Glomerular endothelial cell (primary cell): ENCODE measurements at places on chromosomes 7 and 10. TPM values are rescaled to one million over a fixed set of nuclear protein-coding genes. Genes with fewer than 3 reads are reported as not detected.

GRCh38 chr7:44341401-44341800, 16.0 kb upstream of the CAMK2B start:
- DNase-seq = no peak

The PPP1R3A gene
- total RNA-seq = not detected in 2 replicates

GRCh38 chr10:49679480-49679893, at the start of gene C10orf53:
C10orf53 (plus strand) TSS chr10:49679651; CDS start chr10:49679698, 47 bp downstream.
- DNase-seq = no peak

GRCh38 chr7:95213809-95214492, 110.4 kb downstream of the PON1 start:
- DNase-seq = no peak

The HYAL4 gene
- 0.18 TPM in 1 of 2 replicates, not detected in the other for total RNA-seq

The PPP1R9A gene
- total RNA-seq = 4.6 and 7.0 TPM in 2 replicates

GRCh38 chr10:131841131-131841660, 59.6 kb upstream of the PPP2R2D start:
- no peak for DNase-seq

GRCh38 chr7:151411551-151411950, 1.7 kb upstream of the WDR86 start:
- no peak for DNase-seq

DNA sequence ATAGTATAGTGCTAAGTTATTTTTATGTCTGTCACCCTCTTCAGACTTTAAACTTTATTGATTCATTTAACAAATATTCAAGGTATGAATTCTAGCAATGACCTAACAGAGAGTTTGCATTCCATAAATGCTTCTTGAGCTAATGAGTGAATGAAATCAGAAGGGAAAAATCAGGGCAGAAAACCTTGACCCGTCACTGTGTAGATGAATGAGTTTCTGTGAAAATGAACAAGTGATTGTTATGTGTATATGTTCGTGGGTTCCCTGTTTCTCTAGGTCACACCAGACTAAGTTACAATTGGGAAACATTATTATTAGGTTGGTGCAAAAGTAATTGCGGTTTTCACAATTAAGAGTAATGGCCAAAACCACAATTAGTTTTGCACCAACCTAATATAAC, 30.1 kb downstream of the APBB1IP start:
- no peak for DNase-seq

- DNase-seq = no peak
These were observed 28.2 kb downstream of the ASNS start for GRCh38 chr7:97844036-97844435.

DNA sequence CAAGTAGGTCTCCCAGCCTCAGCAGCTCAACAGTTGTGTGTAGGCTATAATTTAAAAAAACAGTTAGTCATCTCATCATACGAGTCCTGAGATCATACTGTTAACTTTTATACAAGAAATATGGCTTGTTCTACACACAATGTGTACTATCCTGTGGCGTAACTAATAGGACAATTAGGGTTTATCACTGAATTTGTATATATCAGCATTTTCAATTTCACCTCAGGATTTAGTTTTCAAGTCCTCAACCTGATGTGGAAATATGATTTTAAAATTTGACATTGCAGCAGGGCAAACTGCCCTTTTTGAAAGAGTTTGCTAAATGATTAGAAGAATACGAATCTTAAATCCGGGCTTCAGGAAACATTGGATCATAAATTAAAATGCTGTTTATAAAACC, 237.2 kb upstream of the CTBP2 start:
- DNase-seq = no peak

DNA sequence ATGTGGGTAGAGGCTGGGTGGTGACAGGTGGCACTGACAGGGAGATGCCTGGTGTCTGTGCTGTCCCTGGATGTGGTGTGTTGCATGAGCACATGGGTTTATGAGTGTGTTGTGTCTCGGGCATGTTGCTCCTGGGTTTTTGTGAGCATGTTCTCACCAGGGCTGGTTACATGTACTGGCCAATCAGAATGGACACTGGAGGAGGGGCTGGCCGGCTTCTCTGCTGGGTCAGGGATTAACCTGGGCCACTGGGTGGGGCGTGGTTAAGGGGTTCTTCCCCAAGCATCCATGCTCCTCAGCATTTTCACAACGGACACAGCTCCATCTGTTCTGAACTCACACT, 20.8 kb upstream of the VOPP1 start:
- no peak for DNase-seq

DNA sequence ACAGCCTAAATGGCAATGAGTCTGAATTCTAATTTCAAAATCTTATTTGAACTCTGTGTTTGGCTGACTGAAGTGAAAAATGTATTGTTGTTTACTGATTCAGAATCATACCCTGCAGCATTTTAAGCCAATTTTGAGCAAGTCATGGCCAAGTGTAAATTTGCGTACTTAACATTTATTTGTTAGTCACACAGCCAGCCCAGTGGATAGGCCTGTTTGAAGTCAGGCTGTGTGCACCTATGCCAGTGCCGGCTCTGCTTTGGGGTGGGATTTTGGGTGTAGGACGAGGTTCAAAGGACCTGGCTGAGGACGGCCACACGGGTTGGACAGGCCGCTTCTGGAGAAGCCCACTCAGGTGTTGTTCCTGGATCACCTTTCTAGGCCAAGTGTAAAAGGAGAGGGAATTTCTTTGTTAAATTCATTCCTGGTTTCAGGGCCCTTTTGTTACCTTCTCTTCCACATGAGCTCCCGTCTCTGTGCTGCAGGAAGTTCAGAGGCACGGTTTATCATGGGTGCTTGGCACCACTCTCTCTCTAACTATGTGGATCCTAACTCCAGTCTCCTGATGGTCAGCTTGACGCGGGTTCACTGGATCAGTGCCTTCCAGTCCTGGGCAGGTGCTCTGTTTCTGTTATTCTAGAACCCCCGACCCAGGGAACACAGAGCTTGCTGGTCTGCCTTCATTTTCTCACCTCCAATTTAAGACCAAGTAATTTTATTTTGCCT, 84.7 kb downstream of the CCNY start:
- no peak for DNase-seq

DNA sequence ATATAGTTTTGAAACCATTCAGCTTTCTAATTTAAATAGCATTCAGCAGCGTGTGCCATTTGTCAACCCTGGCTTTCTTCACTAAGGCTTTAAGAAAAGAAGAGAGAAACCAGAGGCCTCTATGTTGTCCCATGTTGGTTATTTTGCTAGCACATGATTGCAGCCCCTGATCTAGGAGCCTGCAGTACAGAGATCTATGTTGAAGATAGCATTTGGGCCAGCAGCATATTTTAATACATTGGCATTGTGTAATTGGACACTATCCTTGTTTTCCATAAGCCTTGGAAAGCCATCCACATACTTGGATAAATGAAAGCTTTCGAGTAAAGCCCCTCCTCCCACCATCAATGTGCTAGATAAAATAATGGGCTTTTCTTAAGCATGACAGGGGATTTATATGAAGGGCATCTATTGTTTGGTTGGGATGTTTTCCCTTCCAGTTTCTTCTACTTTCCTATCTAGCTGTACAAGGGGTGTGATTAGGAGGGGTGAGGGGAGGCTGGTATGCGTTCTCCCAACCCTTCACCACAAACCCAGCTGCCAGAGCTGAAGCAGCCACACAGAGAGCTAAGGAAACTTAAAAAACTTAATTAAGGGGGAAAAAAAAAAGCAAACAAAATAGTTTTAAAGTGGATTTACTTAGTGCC, 23.1 kb upstream of the SDHAF3 start:
- DNase-seq = no peak

The TMEM176B gene
- total RNA-seq = not detected in 2 replicates

The TUBB8 gene
- not detected in 2 replicates for total RNA-seq

DNA sequence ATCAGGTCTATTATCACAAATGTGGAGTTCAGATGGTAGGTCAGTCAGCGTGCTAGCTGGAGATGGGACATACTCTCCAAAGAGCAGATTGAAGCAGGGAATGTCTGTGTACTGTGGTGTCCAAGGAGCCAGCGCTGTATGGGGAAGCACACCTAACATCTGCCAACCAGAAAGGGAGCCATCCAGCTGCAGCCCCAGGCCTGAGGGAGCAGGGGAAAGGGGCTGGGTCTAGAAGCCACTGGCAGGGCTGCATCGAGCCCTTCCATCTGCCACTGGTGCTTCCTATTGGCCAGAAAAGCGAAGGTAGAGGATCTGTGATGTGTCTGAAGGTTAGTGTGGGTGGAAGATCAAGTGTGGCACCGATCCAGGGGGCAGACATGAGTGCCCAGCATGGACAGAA, 8.0 kb upstream of the RAMP3 start:
- DNase-seq = no peak

DNA sequence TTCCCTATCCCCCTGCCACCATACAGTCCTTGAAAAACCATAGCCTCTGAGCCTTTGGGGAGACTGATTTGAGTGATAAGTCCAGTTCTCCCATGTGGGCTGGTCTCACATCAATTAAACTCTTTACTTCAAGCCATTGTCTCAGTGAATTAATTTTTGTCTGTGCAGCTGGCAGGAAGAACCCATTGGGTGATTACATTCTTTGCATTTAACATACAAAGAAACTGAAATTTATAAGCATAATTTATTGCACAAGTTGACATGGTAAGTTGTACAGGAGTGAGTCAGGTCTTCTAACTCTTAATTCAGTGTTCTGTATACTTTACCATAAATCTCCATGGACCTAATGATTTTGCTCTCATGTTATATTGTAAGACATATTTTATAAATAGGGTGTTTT, 1613.0 kb upstream of the LRRTM3 start:
- no peak for DNase-seq

- no peak for DNase-seq
These were observed 144.7 kb downstream of the NRP1 start for GRCh38 chr10:33189808-33190207.

The PTF1A gene
- not detected in 2 replicates for total RNA-seq

DNA sequence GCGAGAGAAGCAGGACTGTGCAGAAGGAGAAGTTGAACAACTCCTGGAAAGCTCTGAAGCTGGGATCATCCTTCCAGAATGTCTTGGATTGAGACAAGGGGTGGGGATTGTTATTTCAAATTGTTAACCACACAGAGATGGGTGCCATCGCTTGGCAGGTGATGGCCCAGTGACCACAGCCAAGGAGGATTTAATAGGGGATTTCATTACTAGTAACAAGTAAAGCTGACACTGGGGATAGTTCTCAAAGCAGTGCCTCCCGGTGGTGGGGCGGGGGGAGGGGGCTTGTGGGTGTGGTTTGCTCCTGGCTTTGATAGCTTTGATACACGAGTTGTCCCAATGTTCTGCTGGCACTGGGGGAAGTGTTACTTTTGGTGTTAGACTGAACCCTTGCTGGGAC, 59.2 kb downstream of the ZNF503 start:
- DNase-seq = no peak

- DNase-seq = no peak
These were observed 9.2 kb downstream of the CCDC136 start for GRCh38 chr7:128801003-128801402.

The PYROXD2 gene
- 2.8 and 5.7 TPM in 2 replicates for total RNA-seq

GRCh38 chr10:51905032-51905431, 205.6 kb upstream of the CSTF2T start:
- no peak for DNase-seq

The TRIL gene
- total RNA-seq = 0.48 and 1.2 TPM in 2 replicates

DNA sequence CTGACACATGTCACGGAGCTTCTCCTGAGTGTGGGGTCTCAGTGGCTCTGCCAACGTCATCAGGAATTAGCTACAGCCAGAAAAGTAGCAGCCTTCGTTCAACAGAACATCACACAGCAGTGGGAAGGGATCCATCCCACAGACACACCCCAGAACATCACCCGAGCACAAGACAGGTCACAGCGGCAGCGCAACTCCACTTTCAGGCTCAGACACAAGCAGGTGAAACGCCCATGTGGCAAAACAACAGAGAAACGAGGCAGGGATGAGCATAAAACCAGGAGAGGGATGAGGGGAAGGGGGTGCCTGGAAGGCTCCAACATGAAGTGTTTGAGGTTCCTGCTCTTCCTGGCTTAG, 44.8 kb downstream of the CAMK2B start:
- DNase-seq = no peak

DNA sequence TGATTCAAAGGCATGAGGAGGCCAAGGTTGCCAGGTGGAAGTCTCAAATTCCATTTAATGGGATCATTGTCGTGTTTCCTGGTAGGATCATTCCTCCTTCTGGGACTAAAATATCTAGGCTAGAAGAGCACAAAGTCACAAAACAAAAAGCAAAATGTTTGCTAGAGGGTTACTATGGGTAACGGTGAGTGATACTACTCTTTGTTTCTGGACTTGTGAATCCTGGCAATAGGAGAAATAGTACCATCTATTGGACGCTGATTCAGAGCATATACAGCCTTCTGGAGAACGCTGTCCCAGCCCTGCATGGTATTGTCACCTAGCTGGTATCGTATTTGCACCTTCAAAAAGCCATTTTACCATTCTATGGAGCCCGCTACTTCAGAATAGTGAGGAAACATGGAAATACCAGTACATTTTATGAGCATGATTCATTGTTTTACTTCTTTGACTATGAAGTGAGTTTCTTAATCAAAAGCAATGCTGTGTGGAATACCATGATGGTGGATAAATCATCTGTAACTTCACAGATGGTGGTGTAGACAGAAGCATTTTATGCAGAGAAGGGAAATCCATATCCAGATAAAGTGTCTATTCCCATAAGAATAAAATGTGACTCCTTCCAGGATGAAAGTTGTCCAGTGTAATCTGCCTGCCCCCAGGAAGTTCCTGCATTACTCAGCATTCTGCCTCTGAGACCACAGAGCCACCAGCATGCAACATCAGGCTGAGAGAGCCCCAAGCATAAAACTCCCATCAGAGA, 361.0 kb downstream of the ETV1 start:
- no peak for DNase-seq

DNA sequence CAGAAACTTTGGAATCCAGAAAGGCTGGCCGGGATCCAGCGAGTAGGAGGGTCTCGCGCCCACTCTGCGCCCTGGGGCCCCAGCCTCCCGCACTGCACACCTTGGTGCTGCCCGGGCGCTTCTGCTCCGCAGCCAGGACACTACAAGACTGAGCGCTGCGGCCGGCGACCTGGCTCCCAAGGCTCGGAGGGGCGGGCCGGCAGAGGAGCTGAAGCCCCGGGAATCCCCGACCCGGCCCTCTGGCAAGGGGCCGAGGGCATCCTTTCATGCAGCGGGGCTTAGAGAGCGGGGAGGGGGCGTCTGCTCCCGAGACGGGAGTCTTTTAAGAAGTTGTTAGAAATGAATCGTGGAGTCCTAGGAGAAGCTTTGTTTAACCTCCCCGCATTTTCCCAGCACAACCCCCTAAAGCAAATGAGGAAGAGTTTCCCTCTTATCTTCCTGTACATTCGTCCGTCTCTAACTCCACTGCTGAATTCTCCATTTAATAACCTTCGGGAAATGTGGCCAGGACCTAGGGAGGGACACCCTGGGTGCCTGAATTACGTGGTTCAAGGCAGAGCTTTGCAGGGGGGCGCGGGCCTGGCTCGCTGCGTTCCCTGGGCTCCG, 1.1 kb downstream of the VWC2 start:
- DNase-seq = no peak

- no peak for DNase-seq
These were observed 201.7 kb upstream of the PLXNA4 start for GRCh38 chr7:132777956-132778355.
